ENCODE measurements at places on chromosomes 5 and 9.

DNA sequence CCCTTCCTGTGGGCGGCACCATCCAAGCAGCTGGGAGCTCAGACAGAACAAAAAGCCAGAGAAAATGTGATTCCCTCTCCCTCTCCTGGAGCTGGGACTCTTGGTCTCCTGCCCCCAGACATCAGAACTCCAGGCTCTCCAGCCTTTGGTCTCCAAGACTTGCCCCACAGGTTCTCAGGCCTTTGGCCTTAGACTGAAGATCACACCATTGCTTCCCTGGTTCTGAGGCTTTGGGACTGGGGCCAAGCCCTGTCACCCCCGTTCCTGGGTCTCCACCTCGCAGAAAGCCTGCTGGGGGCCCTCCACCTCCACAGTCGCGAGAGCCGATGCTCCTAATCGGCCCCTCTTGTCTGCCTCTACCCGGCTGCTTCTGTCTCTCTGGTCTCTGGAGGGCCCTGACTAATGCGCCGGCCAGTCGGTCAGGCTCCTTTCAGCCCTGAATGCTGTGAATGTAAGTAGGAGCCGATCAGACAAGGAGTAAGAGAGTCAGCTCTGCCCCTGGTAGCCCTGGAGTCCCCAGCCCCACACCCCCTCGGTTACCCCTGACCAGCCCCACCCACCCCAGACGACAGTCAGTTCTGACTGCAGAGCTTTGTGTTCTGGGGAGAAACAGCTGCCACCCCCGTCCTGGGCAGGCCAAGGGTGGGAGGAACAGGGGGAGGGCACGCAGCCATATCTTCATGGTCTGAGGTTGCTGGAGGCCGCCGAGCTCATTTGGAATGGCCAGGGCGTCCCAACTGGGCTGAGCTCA is 57.5 kb downstream of the VAV2 start:
- no peak overlapping the region for H3K27ac ChIP-seq
- no peak for DNase-seq
- H3K27me3 ChIP-seq = peaks cover 11% of the 10 kb centered on the region
- H3K4me3 ChIP-seq = no peak overlapping the region

DNA sequence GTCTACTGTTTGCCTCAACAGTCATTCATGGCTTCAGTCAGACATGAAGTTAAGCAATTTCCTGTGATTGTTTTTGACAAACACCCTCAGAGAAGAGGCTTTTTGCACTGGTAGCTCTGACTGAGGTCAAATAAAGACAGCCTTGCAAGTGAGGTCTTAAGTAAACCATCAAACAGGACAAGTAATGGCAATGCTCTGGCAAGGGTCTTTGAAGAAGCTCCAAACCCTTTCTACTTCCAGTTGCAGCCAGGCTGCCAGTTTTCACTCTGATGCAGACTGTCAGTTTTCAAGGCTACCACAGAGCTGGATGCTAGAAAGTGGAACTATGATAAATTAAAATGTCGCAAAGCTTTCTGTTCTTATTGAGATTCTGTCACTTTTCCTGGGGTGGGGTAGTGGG is 421.5 kb upstream of the PTGER4 start:
- H3K27me3 ChIP-seq = no peaks in the 10 kb centered on the region
- H3K4me3 ChIP-seq = no peak overlapping the region
- DNase-seq = no peak
- H3K27ac ChIP-seq = no peak overlapping the region

DNA sequence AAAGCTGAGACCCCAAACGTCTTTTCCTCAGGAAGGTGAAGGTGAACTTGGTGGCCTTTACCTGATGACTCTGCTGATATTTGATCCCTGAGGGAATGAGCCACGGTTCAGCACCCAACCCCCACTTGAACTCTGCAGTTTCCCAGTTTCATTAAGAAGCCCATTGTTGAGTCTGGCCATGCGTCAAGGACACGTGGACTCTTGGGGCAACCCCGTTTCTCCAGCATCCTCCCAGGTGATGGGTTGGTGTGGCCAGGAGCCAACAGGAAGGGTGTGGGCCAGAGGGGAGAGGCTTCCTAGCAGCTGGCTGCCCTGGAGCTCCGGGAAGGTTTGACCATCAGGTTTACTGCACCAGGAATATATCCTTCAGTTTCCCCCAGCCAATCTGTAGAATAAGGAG is 59.5 kb upstream of the GNE start:
- H3K36me3 ChIP-seq = no peaks in the 10 kb centered on the region
- H3K4me1 ChIP-seq = no peaks in the 10 kb centered on the region
- H3K27me3 ChIP-seq = no peaks in the 10 kb centered on the region
- H3K27ac ChIP-seq = no peak overlapping the region
- H3K4me3 ChIP-seq = no peak overlapping the region
- DNase-seq = no peak

GRCh38 chr5:157630341-157630740 is 21.9 kb downstream of the SOX30 start:
- no peaks in the 10 kb centered on the region for H3K27me3 ChIP-seq
- no peaks in the 10 kb centered on the region for H3K36me3 ChIP-seq
- no peak overlapping the region for H3K4me3 ChIP-seq
